IPS DF 6.9 (cell line): ENCODE measurements at places on chromosomes 2 and 18.

- no peak overlapping the region for H3K4me3 ChIP-seq
- H3K27me3 ChIP-seq, result no peaks in the 10 kb centered on the region
- no peak for DNase-seq
- no peaks in the 10 kb centered on the region for H3K4me1 ChIP-seq
- H3K27ac ChIP-seq, result no peak overlapping the region
These were observed 58.5 kb upstream of the COPS8 start for GRCh38 chr2:237026981-237027711.

GRCh38 chr2:9099341-9099751 is 95.9 kb upstream of the MBOAT2 start:
- no peak overlapping the region for H3K4me3 ChIP-seq
- H3K27me3 ChIP-seq, result no peaks in the 10 kb centered on the region; the same call in 1 of the 2 replicates
- peaks cover 12% of the 10 kb centered on the region for H3K4me1 ChIP-seq
- DNase-seq, result no peak

DNA sequence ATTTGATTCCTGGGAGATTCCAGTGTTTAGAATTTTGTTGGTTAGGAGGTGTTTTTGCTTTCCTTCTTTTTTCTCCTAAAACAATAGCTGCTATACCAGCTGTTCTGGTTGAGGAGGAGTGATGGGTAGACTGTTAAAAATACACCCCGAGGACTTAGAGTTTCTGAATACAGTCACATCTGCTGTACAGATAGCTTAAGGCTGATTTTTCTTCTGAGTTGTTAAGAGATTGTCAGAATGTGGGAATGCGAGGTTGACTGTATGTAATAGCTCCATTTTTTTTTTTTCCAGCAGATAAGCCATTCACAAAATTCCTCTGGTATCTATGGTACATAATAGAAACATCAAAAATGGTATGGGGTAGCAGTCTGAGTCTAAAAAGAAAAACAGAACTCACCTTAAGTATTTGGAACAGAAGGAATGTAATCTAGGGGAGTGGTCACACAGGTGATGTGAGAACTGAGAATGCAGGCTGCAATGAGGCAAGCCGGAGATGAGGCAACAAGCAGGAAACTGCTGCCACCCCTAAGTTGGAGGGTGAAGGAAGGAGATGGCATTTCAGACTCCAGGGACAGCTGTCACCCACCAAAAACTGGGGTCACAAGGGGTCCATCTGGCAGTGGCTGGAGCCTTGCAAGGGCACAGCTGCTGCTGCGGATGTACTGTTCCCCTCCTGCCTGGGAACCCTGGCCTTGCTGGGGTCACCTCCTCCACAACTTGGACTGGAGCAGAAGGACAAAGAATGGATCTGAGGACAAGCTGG is 2.4 kb downstream of the DGKD start:
- no peak overlapping the region for H3K27ac ChIP-seq
- H3K36me3 ChIP-seq, result no peaks in the 10 kb centered on the region
- no peak overlapping the region for H3K4me3 ChIP-seq

DNA sequence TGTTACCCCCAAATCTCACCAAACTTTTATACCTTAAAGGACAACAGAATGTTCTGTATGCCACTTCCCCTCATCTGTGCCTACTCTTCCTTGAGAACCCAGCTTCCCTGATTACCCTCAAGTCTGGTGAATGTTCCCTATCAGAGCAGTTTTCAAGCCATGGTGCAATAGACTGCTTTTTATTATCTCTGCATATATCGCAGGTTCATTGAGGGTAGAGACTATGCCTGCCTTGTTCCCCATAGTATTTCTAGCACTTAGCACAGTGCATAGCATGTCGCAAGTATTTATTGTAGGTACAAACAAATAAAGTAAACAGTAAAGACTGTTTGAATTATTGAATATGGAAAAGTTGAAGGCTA is 146.6 kb downstream of the HAUS1 start:
- H3K27me3 ChIP-seq, result no peaks in the 10 kb centered on the region; the same call in 1 of the 2 replicates
- peaks cover 2% of the 10 kb centered on the region; the same call in 1 of the 2 replicates for H3K4me1 ChIP-seq
- no peaks in the 10 kb centered on the region for H3K36me3 ChIP-seq
- no peak overlapping the region for H3K4me3 ChIP-seq
- DNase-seq, result no peak
